ENCODE measurements at places on chromosomes 4 and X. TPM values are rescaled to one million over a fixed set of nuclear protein-coding genes. Genes with fewer than 3 reads are reported as not detected.

DNA sequence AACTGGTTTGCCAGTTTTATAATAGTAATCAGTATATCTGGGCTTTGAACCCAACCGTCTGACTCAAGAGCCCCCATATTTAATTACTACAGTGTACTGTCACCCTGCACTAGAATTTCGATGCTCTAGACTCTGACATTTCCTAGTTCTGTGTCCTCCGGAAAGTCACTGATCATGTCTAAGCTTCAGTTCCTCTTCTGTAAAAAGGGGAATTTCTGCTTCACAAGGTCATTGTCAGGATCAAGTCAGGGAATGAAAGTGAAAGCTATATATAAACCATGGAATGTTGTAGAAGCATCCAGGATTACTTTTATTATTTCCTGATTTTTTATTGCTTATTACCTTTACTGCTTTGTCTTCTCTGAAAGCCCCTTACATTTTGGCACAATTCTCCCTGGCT, 4.0 kb upstream of the KCNIP4 start:
- DNase-seq = no peak

DNA sequence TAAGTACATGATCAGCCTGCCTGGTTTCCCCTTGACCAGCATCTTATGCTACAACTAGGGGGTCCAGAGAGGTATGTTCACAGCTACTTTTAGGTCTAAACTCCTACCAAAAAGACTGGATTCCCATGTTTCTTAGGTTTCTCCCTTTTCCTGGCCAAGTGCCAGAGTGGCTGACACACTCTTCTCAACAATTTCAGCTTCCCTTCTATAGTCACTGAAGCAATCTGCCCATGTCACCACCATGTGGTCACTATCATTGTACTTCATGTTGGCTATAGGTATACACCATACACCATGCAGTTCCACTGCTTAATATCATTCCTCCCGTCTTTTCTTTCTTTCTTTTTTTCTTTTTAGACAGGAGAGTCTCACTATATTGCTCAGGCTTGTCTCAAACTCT, 66.9 kb downstream of the KLHL13 start:
- no peak for DNase-seq

- no peak for DNase-seq
Observed at GRCh38 chr4:147496500-147496899, 15.6 kb downstream of the EDNRA start.

The DGAT2L6 gene
- not detected for polyA plus RNA-seq

DNA sequence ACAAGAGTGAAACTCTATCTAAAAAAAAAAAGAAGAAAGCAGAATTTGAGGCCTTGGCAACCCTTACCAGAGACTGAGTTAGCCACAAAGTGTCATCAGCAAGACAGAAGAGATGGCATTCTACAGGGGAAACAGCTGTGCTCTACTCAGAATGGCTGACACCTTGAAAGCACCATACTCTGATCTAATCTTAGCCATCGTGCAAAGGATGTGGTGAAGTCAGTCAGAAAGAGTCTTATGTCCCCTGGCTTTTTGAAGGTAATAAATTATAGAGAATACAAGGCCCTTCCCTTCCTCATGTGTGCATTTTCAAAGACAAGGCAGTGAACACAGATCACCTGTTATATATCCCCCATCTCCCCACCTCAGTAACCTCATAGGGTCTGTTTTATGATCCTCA, 13.2 kb downstream of the CLNK start:
- no peak for DNase-seq

The ZNF157 gene
- 0.02 TPM for polyA plus RNA-seq

DNA sequence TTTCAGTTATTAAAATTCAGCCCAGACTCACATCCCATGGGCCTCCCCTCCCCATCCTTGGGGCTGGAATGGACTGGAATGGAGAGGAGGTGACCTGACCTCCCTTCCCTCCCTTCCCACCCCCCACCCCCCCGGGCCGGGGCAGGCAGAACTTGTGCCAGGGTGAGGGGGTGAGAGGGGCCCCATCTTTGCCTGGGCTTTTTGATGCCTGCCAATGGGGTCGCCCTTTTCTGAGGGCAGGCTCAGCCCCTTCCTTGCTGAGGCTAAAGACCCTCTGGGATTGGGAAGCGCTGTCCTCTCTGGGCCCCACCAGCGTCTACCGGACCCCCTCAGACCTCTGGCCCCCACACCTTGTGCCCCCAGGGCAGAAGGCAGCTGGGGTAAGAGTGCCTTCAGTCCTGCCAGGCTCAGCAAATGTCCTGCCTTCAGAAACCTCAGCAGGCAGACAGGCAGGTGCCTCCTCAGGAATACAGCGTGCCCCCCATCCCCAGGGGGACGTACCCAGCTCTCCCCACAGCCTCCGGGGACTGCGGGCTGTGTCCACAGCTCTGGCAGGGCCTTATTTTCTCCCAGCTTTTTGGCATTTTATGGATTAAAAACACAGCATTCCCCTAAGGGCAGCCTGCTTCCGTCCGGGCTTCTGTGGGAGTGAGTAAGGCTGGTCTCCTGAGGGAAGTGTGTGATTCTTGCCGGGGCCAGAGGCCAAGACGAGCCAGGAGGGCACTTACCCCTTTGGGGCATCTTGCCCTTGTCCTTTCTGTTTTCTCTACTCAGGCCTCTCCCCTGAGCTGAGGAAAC, 12.6 kb upstream of the CCNQ start:
- no peak for DNase-seq

- no peak for DNase-seq
Observed at GRCh38 chr4:43471950-43472349, 579.4 kb downstream of the GRXCR1 start.

GRCh38 chrX:84047339-84047738, 140.7 kb downstream of the RPS6KA6 start:
- no peak for DNase-seq

The SPON2 gene
- polyA plus RNA-seq = 11.6 TPM

DNA sequence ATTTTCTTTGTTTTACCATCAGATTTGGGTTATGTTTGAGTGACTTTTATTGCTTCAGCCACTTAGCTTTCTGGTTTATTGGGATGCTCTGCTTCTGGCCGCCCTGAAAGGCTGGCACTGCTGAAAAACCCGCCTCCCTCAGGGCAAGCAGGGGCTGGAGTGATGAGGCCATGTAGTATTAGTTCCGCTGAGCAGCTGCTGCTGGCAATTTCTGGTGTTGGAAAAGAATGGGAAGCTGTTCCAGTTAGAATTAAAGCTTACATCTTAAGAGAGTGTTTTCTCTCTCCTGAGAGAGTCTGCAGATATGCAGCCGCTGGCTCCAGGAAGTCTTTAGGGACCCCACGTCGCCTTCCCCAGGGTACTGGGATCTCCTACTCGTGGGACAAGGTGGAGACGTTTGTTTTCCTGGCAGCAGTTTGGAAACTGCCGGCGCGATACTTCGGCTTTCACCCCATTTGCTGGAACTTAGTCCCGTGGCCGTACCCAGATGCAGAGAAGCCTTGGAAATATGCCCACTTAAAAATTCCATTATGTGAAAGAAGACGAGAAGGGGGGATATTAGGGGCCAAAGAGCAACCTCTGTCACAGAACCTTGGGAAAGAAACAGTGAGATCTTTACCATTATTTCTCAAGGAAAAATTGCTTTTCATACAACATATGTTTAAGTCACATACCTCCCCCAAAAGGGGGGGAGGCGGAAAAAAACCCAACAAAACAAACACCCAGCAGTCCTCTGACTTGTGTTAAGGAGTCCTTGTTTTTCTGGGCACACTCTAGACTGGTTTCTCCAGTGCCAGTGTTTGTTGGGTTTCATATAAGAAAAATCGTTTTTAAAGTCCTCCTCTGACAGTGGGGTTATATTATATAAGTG, 72.6 kb downstream of the TMEM131L start:
- DNase-seq = no peak

The STPG2 gene
- not detected for polyA plus RNA-seq

The RNF150 gene
- 39.4 TPM for polyA plus RNA-seq

The YY2 gene
- polyA plus RNA-seq = 0.83 TPM

The ODAPH gene
- not detected for polyA plus RNA-seq

DNA sequence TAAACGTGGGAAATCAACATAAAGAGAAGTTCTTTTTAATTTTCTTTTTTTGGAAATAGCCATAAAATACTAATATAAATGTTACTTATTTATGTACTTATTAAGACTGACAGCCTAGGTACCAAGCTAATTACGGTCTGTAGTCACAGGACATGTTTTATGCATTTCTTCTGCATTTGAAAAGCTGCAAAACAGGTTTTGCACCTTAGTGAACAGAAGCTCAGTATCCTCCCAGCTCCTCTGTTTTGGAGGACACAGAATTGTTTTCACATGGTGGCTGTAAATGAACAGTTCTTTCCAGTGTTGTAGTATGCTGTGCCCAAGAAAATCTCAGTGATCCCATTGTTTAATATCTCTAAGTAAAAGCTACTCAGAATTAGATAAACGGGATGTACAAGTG, 1788.0 kb upstream of the TENM3 start:
- DNase-seq = no peak

DNA sequence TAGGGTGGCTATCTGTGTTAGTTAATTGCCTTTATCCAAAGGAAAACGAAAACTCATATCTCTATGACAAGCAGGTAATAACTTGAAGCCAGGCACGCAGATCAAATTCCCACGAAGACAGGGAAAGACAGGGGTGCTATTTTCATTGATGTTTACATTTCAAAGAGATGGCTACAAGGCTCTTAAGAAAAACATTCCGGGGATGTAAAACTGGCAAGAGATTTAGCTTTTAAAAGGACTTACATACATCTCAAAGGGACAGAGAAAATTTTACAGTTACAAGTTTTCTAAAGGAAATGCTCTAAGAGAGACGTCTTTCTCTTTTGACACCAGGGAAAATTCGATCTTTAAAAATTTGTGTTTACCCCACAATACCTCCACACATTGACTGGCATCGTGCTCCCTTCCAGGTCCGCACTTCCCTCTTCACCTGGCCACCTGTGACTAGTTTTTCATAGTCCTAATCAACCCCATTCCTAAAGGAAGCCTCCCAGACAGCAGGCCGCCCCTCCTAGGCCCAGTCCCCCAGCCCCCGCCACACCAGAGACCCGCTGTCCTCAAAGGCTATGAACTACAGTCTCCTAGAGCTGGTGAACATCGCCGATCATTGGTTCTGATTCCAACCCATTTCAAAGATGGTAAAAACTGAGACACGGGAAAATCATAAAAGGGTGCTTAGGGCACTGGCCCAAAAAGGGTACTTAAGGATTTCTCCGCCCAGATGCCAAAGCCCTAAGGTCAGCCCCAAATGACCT, 649 bp upstream of the ARAF start:
- DNase-seq = no peak

The S100G gene
- polyA plus RNA-seq = not detected

The FRMD7 gene
- polyA plus RNA-seq = not detected

DNA sequence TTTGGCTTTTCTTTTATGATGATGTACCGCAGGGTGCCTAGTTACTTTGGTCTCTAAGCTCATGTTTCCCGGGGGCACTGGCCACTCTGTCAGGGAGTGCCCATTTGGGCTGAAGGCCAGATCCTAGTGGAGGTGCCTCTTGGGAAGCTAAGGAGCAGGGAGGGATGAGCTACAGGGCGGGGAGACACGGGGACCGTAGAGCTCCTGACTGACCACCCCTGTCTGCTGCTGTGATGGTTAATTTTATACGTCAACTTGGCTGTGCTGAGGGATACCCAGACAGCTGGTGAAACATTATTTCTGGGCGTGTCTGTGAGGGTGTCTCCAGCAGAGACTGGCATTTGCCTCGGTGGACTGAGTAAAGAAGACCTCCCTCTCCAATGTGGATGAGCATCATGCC, 24.9 kb upstream of the CLDN24 start:
- no peak for DNase-seq

DNA sequence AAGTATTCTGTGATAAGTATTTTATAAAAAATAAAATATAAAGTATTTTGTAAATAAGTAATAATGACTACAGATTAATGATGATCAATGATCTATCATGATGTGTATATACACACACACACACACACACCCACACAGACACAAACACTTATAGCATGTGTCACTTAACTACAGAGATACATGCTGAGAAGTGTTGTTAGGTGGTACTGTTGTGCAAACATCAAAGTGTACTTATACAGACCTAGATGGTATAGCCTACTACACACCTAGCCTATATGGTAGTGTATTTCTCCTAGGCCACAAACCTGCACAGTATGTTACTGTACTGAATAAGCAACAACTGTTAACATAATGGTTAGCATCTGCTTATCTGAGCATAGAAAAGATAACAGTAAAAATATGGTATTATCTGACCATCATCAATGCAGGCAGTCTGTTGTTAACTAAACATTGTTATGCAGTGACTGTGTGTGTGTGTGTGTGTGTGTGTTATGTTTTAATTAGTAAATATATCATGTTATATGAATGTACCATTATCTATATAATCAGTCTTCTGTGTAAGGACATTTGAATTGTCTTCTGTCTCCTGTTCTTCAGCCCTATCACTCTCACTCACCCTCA, 138.2 kb downstream of the CAMK2D start:
- no peak for DNase-seq

- DNase-seq = no peak
Observed at GRCh38 chr4:183327827-183328226, 5.6 kb upstream of the CLDN24 start.

GRCh38 chrX:16882169-16882568, 12.0 kb upstream of the RBBP7 start:
- DNase-seq = no peak

DNA sequence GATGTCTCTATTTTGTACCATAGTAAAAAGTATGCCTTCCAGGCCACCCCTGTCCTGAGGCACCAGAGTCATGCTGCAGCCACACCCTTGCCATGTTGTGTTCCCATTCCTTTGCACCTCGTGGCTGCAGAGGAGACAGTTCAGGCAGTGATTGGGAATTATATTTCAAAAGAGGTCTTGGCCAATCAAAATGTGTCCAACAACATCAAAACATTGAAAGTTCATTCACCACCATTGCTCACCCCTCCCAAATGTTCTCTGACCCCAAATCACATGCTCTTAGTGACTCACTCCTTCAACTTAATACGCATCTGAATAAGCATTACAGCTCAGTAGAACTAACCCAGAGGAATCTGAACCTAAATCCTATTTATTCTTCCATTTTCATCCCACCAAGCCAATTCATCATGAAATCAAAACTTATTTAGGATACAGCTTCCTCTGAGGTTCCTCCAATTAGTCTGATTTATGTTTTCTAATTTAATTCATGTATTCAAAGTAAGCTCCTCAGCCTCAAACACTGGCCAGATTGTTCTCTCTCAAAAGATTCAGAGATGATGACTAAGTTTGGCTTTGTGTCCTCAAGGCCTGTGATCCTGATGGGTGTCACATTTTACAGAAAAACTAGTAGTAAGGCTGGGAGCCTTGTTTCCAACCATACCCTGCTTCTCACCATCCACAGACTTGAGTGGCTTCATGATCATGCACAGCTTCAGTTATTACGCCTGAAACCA, 323.2 kb upstream of the INTU start:
- DNase-seq = no peak
